ENCODE measurements at places on chromosomes 5 and 9.
A peak's percentile ranks its signal among the peaks of the same experiment; 100 is the strongest.

- DNase-seq = peak; percentile 66
Observed at GRCh38 chr9:89177012-89177943, 1.3 kb downstream of the SHC3 start.

DNA sequence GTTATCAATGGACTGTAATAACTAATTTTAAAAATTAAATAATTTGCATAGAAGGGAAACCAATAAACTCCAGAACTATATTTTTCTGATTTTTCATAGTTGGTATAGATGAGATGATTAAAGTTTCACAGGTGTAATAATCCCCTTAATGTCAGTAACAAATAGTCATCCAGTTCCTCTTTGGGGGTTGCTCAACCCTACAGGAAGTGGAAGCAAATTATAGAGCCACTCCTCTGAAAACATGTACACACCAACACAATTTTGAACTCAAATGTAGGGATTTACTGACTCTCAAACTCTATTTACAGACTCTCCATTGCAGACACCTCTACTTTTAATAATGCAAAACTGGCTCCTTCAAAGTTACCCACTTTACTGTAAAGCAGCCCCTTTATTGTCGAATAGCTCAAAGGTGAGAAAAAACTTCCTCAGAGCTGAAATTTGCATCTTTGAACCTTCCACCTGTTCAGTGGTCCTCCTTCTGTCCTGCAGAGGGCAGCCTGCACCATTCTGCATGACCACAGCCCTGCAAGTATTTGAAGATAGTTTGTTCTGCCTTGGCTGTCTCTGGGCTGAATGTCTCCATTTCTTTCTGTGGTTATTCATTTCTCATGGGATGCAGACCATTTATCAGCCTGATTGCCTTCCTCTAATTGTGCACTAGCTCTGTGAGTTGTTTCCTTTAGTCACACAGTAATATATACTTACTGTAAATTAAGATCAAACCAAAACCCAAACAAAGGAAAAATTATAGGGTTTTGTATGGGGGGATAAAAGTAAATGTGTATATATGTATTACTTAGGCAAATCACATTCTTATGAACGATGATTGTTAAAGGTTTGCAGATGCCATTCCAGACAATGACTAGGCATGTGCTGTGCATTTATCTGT, 383.2 kb upstream of the SGCD start:
- peak; percentile 33 for DNase-seq

- no peak for DNase-seq
Observed at GRCh38 chr5:87735923-87736322, 323.2 kb upstream of the CCNH start.

GRCh38 chr5:74469234-74469994, 171.1 kb downstream of the ENC1 start:
- no peak for DNase-seq

GRCh38 chr9:87818308-87818707, 64.4 kb upstream of the SPATA31E1 start:
- DNase-seq = no peak

GRCh38 chr9:75140261-75140660, 51.9 kb downstream of the OSTF1 start:
- no peak for DNase-seq

GRCh38 chr5:6117212-6117611, 261.1 kb downstream of the MED10 start:
- DNase-seq = no peak

- DNase-seq = peak; percentile 85
Observed at GRCh38 chr9:104992659-104993058, 64.7 kb upstream of the ABCA1 start.

GRCh38 chr5:82622711-82623514, 344.8 kb upstream of the RPS23 start:
- DNase-seq = no peak

GRCh38 chr9:130461218-130461630, 16.5 kb downstream of the ASS1 start:
- peak; percentile 48 for DNase-seq

DNA sequence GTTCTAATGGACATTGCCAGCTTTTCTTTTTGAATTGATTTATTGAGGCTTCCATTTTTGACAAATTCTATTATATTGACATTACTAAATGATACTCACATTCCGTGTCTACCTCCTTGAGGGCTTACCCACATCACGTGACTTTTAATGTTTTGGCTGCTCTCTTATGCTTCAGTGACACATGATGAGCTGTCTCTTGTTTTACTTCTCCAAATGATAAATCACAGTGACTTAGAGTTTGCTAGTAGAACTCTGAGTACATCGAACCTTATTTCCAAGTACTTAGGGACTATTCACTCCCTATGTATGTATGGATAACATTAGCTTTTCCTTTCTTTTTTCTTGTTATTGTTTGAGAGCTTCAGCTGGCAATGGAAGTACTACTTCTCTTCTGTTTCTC, 169.8 kb upstream of the KCNN2 start:
- DNase-seq = peak; percentile 22

DNA sequence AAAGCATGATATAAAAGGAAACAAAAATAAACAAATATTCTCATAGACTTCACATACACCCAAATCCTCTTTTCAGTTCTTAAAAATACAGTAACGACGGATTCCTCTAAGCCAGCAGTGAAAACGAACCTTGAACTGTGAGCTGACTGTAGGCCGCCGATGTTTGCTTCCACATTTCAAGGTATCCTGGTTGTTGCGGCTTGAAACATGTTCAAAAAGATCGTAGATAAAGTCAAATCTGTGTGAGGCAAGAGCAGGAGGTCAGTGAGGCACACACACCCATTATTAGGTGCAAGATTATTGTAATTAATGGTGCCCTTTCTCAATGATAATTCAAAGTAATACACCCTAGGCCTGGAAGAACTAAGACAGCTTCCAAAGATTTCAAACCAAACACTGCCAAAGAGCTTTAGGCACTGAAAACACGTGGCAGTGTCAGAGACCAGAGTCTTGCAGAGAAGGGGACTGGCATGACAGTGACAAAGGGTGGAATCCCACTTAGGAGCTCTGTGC, 141.2 kb upstream of the RETREG1 start:
- no peak for DNase-seq

DNA sequence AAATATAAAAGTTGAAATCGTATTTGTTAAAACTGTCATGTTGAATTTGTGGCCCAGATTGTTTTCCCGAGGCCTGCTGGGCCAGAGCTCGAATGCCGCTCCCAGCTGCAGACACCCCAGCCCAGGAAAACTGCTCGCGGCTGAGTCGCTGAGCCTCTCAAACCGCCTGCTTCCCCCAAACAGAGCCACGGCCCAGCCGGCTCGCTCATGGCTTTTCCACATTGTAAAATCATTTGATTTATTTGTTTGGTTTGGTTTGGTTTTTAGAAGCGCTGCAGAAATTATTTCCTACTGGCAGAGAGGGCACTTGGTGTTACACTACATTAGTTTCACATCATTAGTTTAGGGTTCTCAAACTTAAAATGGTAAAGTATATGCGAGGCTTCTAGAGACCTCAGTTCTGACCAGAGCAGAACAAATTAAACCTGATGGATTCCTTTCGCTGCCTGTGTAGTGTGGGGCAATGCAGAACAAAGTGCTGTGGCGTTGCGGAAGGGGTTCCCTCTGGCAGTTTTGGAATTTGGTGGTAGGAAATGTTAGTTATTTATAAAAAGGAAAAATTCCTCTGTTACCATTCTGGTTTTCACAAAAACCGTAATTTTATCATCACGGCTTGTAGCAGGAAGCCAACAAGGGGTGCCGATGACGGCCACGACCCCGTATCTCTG, 156.5 kb upstream of the PITX1 start:
- DNase-seq = no peak

DNA sequence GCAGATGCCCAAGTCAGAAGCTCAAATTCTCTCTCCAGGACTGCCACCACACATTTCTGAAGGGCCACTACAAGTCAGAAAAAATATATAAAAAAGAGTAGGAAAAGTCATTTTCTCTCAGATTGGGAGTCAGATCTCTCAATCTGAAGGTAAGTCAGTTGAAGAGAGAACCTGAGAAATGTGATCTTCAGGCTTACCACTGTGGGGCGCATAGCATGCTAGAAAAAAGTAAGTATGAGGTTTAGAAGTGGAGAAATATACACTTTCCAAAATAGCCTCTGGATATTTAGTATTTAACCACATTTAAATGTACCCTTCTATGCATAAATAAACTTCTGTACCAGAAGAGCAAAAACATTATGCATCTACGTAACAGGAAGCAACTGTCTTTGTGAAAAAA, 800.7 kb upstream of the CTNND2 start:
- DNase-seq = no peak

GRCh38 chr5:59161221-59162105, 578.6 kb downstream of the RAB3C start:
- no peak for DNase-seq

GRCh38 chr5:146884066-146884626, 5.6 kb upstream of the PPP2R2B start:
- DNase-seq = no peak

- no peak for DNase-seq
Observed at GRCh38 chr9:629146-629545, 212.4 kb upstream of the DMRT1 start.

DNA sequence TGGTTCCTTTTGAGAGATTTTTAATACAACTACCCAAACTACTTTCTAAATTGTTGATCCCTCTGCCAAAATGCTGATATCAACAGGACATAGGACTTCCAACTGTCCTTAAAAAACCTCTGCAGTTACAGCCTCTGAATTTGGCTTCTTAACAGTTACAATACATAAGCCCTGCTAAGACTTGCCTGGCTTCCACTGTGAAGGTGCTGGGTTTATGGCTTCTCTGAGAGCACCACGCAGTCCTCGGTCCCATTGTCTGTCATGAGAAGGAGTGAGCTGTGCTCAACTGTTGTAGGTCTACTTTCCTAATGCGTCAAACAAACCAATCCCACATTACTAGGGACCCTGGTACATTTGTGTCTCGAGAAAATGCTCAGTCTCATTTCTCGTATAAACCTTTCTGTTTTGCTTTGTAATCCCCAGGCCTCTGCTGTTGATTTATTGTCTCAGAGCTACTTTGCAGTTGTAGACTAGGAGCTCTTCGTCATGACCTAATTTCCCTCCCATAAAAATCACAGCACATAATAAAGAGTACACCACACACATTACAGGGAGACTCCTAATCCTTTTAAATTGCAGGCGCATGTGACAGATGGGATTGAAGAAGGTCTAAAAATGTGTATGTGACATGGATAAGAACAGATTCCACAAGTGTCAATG, 274.9 kb downstream of the NR3C1 start:
- DNase-seq = no peak

GRCh38 chr5:65695162-65695755, 26.6 kb downstream of the SGTB start:
- no peak for DNase-seq

GRCh38 chr9:84062538-84062937, 81.9 kb downstream of the RMI1 start:
- DNase-seq = no peak

- DNase-seq = no peak
Observed at GRCh38 chr5:164498438-164498837, 993.0 kb downstream of the MAT2B start.

DNA sequence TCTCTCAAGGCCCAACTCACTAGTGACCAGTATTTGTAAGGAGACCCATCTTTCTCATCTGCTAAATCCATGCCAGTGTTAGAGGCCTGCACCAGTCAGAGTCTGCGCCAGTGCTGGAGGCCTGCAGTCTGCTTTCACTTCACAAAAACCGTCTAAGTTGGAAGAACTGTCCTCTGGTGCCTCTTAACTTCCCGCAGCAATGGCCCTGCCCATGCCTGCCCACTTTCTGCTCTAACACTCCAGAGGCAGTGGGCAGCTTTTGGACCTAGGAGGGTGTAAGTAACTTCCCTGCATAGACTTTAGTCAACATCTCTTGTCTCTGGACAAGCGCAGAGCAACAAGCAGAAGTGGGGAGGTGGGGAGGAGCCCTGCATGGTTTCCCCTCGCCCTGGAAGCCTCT, 152.9 kb downstream of the AUH start:
- DNase-seq = no peak

- no peak for DNase-seq
Observed at GRCh38 chr9:70940605-70941004, 180.8 kb downstream of the TRPM3 start.

- peak; percentile 92 for DNase-seq
Observed at GRCh38 chr9:127224883-127225739, 39.5 kb upstream of the GARNL3 start.

DNA sequence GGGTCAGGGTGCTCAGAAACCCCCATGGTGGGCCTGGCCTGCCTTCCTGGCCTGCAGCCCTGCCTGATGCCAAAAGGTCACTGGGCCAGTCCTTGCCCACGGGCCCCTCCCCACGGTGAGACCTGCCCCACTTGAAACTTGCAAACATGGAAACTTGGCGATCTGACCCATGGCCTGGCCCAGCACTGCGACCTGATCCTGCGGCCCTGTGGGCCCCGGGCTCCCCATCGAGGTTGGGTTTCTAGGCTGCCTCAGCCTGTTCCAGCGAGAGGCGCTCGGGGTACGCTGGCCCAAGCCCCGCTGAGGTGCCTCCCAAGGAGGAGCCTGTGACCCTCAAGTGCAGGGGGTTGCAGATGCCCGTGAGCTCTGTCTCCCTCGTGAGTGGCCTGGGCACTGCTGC, 37.5 kb upstream of the SLC6A19 start:
- DNase-seq = no peak

DNA sequence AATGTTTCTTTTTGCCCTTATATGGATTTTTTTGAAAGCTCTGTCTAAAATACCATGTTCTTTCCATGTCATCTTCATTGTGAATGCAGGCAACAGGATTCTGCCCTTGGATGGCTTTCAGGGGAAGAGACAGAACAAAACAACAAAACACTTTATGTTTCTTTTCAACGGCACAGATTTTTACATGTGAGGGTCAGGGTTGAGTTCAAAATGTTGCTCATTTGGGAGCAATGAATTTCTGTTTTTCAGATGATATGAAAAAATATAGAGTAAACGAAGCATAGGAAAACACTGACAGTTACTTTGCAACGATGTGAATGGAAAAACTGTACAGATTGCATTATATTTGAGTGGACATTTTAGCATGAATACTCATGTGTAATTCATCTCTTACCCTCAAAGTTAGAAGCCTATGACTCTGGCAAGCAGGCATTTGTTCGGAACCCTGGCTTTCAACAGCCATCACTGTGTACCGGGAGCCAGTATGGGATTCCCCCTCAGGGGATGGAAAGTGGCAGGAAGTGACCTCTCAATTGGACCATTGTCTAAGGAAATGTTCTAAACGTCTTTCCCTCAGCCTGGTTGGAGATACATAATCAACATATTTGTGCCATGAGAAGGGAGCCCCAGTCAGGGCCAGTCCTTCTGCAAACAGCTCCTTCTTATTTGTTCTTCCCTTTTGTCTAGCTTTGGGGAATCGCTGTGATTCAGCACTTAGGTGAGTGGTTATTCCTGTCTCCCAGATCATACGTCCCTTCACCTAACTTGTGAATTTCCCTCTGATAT, 153.9 kb upstream of the MEF2C start:
- DNase-seq = peak; percentile 60

DNA sequence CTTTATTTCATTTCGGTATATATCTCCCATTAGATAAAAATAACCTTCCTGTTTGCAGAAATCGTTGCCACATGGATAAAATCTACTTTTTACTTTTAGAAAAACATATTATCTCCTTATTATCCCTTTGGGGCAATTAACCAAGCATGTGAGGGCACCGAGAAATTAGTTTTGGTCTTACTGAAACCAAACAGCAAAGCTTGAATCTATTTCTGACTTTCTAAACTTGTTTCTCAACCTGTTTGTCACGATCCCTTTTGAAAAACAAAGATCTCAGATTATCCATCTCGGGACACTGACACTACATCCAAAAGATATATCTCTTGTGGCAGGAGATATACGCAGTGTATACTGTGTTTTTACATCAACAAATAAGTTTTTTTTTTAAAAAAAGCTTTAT, 2.3 kb downstream of the TUT7 start:
- DNase-seq = no peak
